ENCODE measurements at places on chromosomes 5 and 9.

- no peak for DNase-seq
Measured at GRCh38 chr9:5481322-5482040, 28.9 kb upstream of the PDCD1LG2 start.

GRCh38 chr9:114465417-114465816 is 39.9 kb downstream of the WHRN start:
- no peak for DNase-seq

DNA sequence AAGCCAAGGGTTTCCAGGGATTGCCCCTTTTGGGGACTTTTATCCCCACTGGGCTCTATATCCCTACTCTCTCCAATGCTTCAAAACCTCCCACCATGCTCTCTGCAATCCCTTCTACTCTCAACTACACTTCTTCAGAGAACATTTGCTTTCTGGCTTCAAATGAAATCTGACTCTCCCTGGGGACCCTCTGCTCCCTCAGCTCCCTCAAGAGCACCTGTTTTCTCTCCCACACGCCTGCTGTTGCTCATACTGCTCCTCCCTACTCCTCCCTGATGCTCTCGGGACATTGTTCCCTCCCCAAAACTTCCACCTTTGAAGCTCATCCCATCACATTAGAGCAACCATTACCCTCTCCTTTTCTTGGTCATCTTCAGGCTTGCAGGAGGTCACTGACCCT is 344.9 kb downstream of the CDK5RAP2 start:
- DNase-seq: no peak

DNA sequence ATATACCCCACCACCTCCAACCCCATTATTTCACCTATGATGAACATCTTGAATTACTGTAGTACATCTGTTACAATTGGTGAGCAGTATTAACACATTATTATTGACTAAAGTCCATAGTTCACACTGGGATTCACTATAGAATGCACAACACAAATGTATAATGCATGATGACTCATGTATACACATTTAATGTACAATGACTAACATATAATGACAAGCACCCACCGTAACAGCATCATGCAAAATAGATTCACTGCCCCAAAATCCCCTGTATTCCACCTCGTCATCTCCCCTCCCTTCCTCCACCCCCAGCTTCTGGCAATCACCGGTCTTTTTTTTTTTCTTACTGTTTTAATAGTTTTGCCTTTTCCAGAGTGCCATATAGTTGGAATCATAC is 47.1 kb upstream of the NEK6 start:
- DNase-seq: no peak

All from esophagus squamous epithelium (tissue), 5 donors.